Uterus (tissue), 4 donors: ENCODE measurements at places on chromosomes 6 and 20.

DNA sequence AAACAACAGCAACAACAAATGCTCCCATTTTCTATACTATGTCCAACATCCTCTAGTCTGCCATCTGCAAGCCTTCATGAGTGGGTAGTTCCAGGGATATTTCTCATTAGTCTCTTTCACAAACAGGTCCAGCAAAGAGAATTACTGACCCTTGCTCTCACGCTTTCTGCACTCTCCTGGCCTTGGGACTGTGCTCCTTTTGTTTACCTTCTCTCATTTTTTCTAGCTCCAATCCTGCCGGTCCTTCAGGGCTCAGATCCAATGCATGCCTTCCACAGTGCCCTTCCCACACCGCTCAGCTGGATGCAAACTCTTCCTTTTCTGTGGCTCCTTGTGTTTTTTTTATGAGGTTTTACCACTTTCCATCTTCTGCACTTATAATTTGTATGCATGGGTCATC lies 47.2 kb downstream of the ADTRP start:
- DNase-seq = no peak

DNA sequence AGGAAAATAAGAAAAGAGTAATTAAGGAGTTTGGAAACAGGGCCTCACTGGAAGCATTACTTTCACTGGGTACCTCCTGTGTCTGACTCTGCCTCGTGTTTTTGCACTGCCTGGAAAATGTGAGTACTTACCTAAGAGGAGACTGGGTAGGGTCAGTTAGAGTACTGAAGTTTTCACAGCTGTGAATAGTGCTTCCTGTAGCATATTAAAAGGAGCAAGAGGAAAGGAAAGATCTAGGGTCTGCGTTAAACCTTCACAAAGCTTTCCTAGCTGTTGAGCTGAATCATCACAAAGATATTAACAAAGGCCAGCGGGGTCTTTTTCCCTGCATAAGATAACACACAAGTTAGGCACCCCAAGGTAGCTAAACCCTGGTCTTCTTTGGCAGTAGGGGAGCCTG lies 82.3 kb downstream of the MLIP start:
- DNase-seq = no peak

- DNase-seq = no peak
Measured at GRCh38 chr6:124928851-124929250, 33.4 kb upstream of the RNF217 start.

DNA sequence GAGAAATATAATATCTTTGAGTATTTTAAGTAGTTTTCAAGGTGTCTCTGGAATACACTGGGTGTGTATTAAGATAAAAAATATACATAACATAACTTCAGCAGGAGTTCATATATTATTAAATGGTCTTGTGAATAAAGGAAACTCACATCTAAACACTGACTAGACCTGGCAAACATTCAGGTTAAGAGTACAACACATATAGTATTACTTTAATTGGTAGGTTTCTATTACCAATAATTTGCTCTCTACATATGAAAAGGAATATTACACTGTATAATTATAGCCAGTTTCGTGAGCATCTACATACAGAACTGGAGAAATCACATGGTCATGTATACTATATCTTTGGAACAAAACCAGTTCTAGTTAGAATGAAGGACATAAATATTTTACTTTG lies 8.7 kb downstream of the NCOA5 start:
- DNase-seq = no peak

DNA sequence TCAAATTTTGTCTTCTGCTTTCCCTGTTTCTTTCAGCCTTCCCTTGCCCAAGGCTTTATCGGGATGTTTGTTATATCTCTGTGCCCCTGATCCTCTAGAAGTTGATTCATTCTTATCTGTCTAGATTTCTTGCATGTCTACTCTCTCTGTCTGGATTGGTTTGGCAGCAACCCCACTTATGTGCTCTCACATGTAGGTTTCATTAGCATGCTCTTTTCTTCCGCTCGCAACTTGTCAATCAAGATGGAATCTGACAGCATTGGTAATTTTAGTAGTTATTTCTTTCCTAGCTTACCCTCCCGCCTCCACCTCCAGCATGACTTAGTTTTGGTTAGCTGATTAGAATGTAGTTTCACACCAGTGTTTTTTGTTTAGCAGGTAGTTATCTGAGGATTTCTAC lies 39.3 kb downstream of the LRRC1 start:
- DNase-seq = no peak

DNA sequence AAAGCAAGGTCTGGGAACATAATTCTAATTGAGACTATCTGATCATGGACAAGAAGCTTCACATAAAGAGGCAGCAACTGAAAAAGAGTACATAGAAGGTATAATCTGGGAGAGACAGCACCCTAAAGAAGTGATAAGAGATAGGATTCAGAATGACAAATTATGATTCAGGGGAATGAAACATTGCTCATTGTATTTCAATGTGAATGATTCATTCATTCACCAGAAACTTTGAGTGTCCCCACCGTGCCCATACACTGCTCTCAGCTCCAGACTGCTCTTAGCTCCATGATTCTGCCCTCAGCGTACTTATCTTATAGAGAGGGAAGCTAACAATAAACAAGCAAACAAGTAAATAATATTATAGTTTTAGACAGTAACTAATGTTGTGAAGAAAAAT lies 329.3 kb upstream of the IRAK1BP1 start:
- DNase-seq = no peak

- DNase-seq = no peak
Measured at GRCh38 chr6:162336359-162336758, 391.2 kb downstream of the PRKN start.

- no peak for DNase-seq
Measured at GRCh38 chr6:162290846-162291465, 436.6 kb downstream of the PRKN start.

DNA sequence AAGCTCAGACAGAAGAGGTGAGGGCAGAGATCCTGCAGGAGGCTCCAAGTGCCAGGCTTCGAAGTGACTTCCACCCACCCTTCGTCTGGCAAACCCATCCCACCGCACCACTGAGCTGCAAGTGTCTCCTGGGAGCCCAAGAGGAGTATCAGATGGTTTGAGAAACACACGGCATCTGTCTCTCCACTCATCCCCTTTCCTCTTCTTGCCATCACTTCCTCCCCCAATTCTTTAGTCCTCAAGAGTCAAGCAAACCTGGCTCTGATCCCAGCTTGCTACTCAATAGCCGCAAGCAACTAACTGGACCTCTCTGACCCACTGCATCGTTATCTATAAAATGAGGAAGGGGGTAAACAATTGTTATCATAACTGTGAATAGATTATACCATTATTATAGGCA lies 142.1 kb downstream of the BMP7 start:
- no peak for DNase-seq

- DNase-seq = no peak
Measured at GRCh38 chr20:50245498-50246366, 55.1 kb downstream of the CEBPB start.

DNA sequence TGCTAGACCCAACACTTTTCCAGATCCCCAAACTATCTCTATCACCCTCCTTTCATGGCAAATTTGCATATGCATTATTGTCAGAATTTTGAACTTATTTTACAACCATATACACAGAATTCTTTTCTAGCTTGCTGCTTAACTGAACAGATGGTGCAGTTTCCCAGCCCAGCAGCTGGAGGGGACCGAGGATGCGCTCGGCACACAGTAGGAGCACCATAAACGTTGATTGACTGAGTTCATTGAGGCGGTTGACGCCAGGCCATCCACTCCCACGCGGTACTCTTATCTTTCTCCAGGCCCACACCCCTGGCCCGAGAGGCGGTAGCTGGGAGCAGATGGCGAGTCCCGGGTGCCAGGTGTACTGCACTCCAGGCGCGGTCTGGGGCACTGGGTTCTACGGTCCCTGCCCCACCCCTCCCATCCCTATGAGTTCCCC lies 6.8 kb upstream of the SOX4 start:
- DNase-seq = peak; percentile 46

- DNase-seq = no peak
Measured at GRCh38 chr20:16081421-16081820, 491.8 kb downstream of the KIF16B start.

DNA sequence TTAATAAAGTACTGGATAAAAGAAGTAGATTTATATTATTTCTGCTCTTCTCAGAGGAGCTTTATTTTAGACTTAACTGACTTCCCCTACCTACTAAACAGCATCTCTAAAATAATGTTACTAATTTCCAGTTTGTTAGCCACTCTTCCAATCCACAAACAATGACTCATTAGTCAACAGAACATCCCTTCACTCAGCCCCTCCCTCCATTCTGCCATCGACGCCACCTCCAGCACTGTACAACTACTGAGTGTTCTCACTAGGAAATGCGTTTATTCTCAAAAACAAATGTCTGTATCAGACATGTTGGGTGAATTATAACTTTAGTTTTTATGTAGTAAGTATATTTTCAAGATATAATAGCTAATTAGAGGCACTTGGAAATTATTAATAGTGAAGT lies 427.0 kb downstream of the EYS start:
- no peak for DNase-seq

GRCh38 chr6:134821397-134821796 lies 128.5 kb downstream of the ALDH8A1 start:
- DNase-seq = no peak

DNA sequence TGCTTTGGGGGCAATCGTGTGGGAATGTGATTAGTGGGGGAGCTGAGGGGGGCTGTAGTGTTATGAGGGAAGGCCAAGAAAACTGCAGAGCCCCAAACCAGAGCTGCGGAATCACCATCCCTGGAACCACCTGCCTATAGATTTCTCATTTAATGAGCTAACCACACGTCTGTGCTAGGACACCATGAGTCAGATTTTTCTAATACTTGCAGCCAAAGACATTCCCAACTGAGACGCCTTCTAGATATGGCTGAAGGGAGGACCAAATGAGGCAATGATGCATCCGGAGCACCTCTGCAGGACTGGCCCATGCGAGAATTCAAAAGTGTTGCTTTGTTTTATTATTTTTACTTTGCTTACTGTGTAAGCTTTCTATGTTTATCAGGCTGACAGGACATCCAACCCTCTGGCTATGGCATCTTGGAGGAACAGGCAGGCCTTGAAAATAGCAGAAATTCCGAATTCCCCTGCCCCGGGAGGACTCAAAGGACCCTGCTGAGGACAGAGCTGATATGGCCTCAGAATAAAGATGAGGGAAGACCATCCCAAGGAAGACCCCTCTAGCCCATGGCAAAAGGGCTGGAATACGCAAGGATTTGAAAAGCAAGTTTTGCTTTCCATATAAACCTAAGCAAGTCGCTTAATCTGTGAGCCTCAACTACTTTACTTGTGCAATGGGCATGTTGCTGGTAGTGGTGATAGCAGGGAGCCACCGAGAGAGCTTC lies 3.1 kb upstream of the PTGIS start:
- peak; percentile 32 for DNase-seq

- no peak for DNase-seq
Measured at GRCh38 chr20:23190557-23190956, 104.4 kb upstream of the CD93 start.

DNA sequence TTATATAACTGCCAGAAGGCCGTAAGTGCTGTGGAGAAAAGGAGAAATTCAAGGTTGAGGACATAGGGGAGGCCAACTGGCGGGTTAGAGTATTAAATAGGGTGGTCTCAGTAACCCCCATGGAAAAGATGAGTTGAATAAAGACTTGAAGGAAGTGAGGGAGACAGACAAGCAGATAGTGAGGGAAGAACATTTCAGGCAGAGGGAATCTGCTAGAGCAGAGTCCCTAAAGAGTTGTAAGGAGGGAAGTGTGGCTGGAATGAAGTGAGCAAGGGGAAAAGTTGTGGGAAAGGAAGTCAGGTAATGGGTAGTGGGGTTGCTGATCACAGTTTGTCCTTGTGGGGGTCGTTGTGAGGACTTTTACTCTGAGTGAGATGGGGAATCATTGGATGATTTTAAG lies 1.4 kb downstream of the KIFC1 start:
- no peak for DNase-seq

- no peak for DNase-seq
Measured at GRCh38 chr6:167682125-167682524, 144.6 kb upstream of the AFDN start.

GRCh38 chr6:21519642-21520041 lies 73.9 kb upstream of the SOX4 start:
- DNase-seq = no peak

GRCh38 chr6:193773-194310 lies 98.4 kb upstream of the DUSP22 start:
- DNase-seq = no peak

GRCh38 chr6:40438246-40438887 lies 148.8 kb downstream of the LRFN2 start:
- DNase-seq = no peak

DNA sequence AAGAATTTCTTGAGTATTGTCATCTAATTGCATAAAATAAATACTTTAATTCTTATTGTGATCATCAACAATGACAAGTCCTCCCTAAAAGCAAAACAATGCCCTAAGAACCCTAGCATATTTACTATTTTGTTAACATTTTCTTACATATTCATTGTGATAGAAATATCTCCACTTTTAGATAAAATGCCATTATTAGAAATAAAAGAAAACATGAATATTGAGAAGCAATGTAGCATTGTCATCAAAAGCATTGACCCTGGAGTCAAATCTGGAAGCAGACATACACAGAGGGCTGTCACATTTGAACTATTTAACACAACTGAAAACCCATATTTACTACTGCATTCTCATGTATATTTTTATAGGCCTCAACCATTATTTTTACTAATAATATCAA lies 257.7 kb downstream of the SYNE1 start:
- no peak for DNase-seq

DNA sequence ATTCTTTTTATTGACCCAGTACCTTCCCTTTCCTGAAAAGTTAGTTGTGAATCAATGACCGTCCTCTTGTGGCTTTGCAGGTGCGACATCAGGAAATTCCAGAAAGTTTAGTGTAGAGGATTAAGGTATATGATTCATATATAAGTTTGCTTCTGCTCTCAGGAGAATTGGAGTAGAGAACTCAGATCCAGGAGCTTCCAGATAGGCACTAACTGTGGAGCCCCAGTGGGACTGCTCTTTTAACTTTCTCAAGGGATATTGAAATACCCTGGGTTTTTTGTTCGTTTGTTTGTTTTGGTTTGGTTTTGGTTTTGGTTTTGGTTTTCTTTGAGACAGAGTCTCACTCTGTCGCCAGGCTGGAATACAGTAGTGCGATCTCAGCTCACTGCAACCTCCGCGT lies 9.5 kb downstream of the TAAR2 start:
- no peak for DNase-seq

GRCh38 chr20:51380401-51381385 lies 161.8 kb downstream of the NFATC2 start:
- DNase-seq = no peak

DNA sequence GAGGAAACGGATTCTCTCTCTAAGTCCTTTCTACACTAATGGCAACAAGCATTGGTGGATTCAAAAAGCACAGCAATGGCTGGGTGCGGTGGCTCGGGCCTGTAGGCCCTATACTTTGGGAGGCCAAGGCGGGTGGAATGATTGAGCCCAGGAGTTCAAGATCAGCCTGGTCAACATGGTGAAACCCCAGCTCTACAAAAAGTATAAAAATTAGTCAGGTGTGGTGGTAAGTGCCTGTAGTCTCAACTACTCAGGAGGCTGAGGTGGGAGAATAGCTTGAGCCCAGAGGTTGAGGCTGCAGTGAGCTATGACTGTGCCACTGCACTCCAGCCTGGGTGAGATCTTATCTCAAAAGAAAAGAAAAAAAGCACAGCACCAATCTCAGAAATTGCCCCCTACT lies 19.3 kb downstream of the PAQR8 start:
- no peak for DNase-seq
